ENCODE measurements at places on chromosomes 1 and 21. TPM values are rescaled to one million over a fixed set of nuclear protein-coding genes. Genes with fewer than 3 reads are reported as not detected.

GRCh38 chr1:204578867-204579664 is 62.9 kb downstream of the MDM4 start:
- peak overlapping the region; percentile 88 for H3K27ac ChIP-seq
- peak; percentile 49 for DNase-seq
- peaks cover 12% of the 10 kb centered on the region for H3K36me3 ChIP-seq
- H3K4me1 ChIP-seq = peaks cover 24% of the 10 kb centered on the region

DNA sequence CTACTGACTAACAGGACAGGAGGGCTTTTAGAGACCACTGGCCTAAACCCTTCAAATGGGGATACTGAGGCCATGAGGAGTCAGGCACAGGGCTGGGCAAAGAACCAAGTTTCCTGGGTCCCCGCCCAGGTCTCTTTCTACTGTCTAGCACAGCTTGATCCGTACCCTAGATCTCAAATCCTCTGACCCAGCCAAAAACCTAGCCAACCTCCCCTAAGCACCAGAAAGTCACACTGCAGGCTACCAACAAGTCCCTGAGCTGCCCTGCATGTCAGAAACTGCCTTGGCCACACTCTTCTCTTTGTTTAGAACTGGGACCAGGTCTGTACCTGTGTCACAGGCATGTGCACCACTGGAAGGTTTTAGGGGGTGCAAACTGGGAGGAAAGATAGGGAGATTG is 33.6 kb downstream of the AHDC1 start:
- no peaks in the 10 kb centered on the region for H3K27me3 ChIP-seq
- peaks cover 25% of the 10 kb centered on the region for H3K4me1 ChIP-seq
- no peaks in the 10 kb centered on the region for H3K36me3 ChIP-seq
- H3K27ac ChIP-seq = no peak overlapping the region
- DNase-seq = no peak

DNA sequence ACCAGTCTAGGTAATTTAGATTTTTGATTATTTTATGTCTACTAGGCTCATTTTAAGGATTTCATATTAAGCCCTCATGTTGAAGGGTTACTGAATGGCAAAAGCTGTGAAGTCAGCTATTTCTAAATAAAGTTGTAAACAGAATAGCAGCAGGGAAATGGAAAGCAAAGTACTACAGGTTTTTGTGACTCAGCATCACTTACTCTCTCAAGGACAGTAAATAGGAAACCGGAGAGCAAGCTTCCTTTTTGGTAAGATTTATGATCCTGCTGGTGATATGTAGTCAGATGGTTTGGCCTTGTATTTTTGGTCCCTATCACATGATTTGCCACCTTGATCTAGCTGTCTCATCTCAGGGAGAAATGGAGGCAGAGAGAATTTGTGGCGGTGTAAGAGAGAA is 226.0 kb downstream of the RPS6KC1 start:
- no peak overlapping the region for H3K4me3 ChIP-seq
- no peak overlapping the region for H3K27ac ChIP-seq
- no peaks in the 10 kb centered on the region for H3K4me1 ChIP-seq
- DNase-seq = no peak
- H3K36me3 ChIP-seq = peaks cover 19% of the 10 kb centered on the region
- H3K27me3 ChIP-seq = no peaks in the 10 kb centered on the region

UQCRH gene
- 391 TPM for total RNA-seq

TFF2 gene
- not detected for total RNA-seq

GRCh38 chr1:234561319-234561718 is 48.7 kb downstream of the IRF2BP2 start:
- no peak for DNase-seq
- peaks cover 3% of the 10 kb centered on the region for H3K4me1 ChIP-seq
- H3K36me3 ChIP-seq = no peaks in the 10 kb centered on the region
- H3K27me3 ChIP-seq = no peaks in the 10 kb centered on the region

- H3K4me3 ChIP-seq = no peak overlapping the region
- no peaks in the 10 kb centered on the region for H3K4me1 ChIP-seq
- H3K36me3 ChIP-seq = peaks cover 7% of the 10 kb centered on the region
- no peak overlapping the region for H3K27ac ChIP-seq
- no peak for DNase-seq
These were observed 389.8 kb downstream of the VAV3 start for GRCh38 chr1:107575226-107575625.

TMIGD3 gene
- total RNA-seq = not detected

TMPRSS15 gene
- not detected for total RNA-seq

GRCh38 chr1:145871994-145872924 is 13.4 kb upstream of the PIAS3 start:
- H3K4me3 ChIP-seq = peak overlapping the region; percentile 75
- H3K27me3 ChIP-seq = peaks cover 8% of the 10 kb centered on the region
- DNase-seq = peak; percentile 47
- no peaks in the 10 kb centered on the region for H3K36me3 ChIP-seq
- H3K27ac ChIP-seq = peak overlapping the region; percentile 27

GRCh38 chr1:227958617-227959324 is 11.0 kb upstream of the WNT9A start:
- no peaks in the 10 kb centered on the region for H3K36me3 ChIP-seq
- no peaks in the 10 kb centered on the region for H3K4me1 ChIP-seq
- H3K4me3 ChIP-seq = no peak overlapping the region
- H3K27ac ChIP-seq = no peak overlapping the region
- DNase-seq = no peak

DNA sequence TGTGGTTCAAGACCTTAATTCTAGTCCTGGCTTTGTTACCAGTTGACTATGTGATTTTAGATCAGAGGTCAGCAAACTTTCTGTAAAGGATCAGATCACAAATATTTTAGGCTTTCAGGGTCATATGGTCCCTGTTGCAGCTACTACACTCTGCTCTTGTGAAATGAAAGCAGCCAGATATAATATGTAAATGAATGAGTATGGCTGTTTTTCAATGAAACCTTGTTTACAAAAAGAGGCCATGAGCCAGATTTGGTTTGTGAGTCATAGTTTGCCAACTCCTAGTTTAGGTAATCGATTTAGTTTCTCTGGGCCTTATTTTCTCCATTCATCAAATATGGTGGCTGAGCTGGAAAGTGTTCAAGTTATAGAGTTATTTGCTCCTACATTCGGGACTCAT is 346.7 kb downstream of the NUF2 start:
- H3K27me3 ChIP-seq = peaks cover 1% of the 10 kb centered on the region
- H3K36me3 ChIP-seq = no peaks in the 10 kb centered on the region
- H3K4me3 ChIP-seq = no peak overlapping the region
- H3K4me1 ChIP-seq = no peaks in the 10 kb centered on the region
- no peak for DNase-seq

DNA sequence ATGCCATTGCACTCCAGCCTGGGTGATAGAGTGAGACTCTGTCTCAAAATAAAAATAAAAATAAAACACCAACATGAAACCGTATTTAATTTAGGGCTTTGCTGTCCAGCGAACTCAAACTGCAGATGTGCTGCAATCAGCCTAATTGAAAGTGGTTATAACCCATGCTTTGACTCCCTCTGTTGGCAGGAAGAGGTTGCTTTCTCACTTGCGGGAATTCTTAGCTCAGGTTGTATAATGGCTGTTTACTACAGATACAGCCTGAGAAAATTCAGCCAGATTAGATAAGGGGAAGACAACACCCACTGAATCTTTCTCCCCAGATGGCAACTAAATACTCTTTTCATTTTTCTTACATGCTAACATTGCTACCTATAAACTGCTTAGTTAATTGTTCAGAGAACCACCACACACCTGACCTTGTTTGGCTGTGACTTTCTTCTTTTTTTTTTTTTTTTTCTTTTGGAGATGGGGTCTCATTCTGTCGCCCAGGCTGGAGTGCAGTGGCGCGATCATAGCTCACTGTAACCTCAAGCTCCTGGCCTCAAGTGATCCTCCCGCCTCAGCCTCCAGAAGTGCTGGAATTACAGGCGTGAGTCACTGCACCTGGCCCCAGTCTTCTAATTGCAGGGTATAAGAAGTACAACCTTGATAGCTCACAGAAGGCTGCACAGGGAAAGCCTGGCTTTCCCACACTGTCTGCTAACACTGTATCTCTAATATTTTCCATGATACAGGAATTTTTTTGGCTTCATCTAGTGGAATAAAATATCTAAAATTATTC is 34.6 kb downstream of the DNTTIP2 start:
- H3K27me3 ChIP-seq = peaks cover 1% of the 10 kb centered on the region
- DNase-seq = peak; percentile 51
- no peak overlapping the region for H3K4me3 ChIP-seq
- peaks cover 13% of the 10 kb centered on the region for H3K4me1 ChIP-seq
- peak overlapping the region; percentile 10 for H3K27ac ChIP-seq

GRCh38 chr1:204073837-204074273 is 940 bp downstream of the SOX13 start:
- H3K36me3 ChIP-seq = no peaks in the 10 kb centered on the region
- H3K27ac ChIP-seq = no peak overlapping the region
- peak overlapping the region; percentile 65 for H3K4me3 ChIP-seq
- peaks cover 13% of the 10 kb centered on the region for H3K4me1 ChIP-seq

ADORA1 gene
- total RNA-seq = not detected

AZIN2 gene
- 2.5 TPM for total RNA-seq

- H3K27me3 ChIP-seq = no peaks in the 10 kb centered on the region
- DNase-seq = no peak
- H3K4me3 ChIP-seq = peak within 1 kb of the TSS; percentile 50
- peaks cover 46% of the 10 kb centered on the region for H3K4me1 ChIP-seq
- peaks cover 10% of the 10 kb centered on the region for H3K36me3 ChIP-seq
- peak within 1 kb of the TSS; percentile 95 for H3K27ac ChIP-seq
These were observed at the start of gene FAM167B for GRCh38 chr1:32246888-32247273. Gene FAM167B, plus strand, starts transcription at chr1:32247222. Its CDS starts 200 bp downstream, at chr1:32247422.

TRAF3IP3 gene
- total RNA-seq = 194 TPM

SH2D1B gene
- not detected for total RNA-seq

DNA sequence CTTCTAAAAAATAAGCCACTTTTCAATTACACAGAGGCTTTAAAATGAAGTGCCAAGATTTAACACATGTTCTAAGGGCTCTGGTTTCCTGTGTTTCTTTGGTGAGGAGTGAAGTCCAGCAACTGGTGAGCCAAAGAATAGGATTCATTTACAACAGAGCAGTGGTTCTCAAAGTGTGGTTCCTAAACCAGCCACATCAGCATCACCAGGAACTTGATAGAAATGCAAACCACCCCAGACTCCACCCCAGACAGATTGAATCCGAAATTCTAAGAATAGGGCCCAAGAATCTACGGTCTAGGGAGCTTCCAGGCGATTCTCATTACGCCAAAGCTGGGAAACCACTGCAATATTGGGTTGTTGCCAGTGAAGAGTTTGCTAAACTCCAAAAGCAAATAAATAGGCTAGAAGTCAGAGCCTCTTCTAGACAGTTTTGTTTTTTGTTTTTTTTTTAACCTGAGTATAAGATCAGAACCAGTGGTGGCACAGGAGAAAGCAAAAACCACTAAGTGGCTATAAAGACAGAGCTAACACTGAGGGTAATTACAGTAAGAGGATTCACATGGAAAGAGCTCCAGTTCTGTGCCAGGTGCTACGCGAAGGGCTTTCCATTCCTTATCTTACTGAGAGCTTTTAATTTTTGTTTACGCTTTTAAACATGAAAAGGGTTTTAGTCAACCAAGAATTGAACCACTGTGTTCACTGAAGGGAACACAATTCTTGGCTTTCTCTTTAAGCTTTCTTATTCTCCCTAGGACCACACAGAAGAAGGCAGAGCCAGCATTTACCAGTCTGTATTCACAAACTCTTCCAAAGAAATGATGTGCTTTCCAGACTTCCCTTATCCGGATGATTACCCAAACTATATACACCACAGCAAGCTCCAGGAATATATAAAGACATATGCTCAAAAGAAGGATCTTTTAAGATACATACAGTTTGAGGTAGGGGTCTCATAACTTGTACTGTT is 42.4 kb upstream of the FMO2 start:
- H3K4me1 ChIP-seq = no peaks in the 10 kb centered on the region
- H3K36me3 ChIP-seq = no peaks in the 10 kb centered on the region
- no peak for DNase-seq
- peaks cover 6% of the 10 kb centered on the region for H3K27me3 ChIP-seq
- no peak overlapping the region for H3K4me3 ChIP-seq

BCAN gene
- total RNA-seq = not detected

DNA sequence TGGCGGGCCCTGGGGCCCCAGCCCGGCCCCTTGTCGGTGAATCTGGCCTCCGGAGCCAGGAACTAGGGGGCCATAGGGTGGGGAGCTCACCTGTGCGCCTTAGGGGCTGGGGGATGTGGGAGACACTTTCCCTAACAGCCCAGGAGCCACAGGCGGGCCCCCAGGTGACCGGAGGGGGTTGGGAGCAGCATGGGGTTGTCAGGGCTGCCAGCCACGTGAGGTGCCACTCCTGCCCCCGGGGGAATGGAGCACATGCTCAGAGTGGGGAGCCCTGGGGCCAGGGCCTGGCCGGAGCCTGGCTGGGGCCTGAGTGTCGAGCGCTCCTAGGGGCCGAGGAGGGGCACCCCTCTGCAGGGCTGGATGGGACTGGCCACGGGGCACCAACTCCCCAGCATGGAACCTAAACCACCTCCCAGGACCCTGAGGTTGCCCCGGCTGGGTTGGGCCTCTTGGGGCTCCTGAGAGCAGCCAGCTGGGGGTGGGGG is 19.9 kb downstream of the PRXL2B start:
- no peak overlapping the region for H3K27ac ChIP-seq
- no peaks in the 10 kb centered on the region for H3K36me3 ChIP-seq
- no peaks in the 10 kb centered on the region for H3K4me1 ChIP-seq
- no peak overlapping the region for H3K4me3 ChIP-seq
- H3K27me3 ChIP-seq = no peaks in the 10 kb centered on the region

DNA sequence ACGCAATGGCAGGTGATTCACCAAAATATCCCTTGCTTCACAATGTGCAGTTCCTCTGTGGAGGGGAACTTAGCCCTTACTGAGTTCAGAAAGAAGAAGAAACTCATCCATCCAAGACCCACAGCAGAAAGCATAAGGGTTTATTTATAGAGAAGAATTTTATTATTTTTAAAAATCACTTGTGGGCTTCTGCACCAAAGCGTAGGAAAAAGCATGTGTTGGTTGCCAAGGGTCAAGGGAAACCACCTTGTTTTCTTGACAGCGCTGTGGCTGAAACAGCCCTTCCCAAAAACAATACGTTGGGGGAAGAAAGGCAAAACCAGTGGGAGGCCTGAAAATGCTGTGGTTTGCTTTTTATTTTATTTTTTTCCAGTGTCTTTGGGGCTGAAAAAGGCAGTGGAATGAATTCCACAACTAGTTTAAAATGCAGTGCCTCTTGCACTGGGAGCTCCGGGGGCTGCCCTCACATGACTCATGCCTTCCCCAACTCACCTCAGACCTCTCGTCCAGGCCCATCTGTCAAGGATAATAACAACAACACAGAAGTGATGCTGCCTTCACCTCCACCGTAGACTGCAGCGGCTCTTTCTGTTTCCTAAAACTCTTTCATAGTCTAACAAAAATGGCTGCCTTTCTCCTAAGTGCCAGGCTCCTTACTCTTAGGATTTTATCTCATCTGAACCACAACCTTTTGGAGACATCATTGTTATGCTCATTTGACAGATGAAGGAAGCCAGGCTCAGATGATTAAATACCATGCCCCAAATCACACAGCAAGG is 224.2 kb upstream of the JUN start:
- peak; percentile 73 for DNase-seq
- H3K27me3 ChIP-seq = no peaks in the 10 kb centered on the region
- H3K4me3 ChIP-seq = no peak overlapping the region
- H3K36me3 ChIP-seq = no peaks in the 10 kb centered on the region
- peaks cover 52% of the 10 kb centered on the region for H3K4me1 ChIP-seq

DNA sequence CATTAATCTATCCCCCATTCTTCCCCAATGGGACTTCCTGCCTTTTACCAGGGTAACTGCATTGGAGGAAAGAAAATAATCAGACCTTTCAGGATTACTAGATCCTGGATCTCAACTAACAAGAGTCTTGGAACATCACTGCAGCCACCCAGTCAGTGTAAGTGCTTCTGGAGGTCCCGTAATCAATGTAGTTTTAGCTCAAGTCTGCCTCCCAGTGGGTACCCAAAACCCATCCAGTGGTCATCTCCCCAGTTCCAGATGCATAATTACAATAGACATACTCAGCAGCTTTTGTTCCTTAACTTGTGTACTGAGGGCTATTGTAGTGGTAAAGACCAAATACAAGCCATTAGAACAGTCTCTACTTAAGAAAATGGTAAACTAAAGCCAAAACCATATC is 319.1 kb downstream of the GPATCH2 start:
- H3K4me1 ChIP-seq = no peaks in the 10 kb centered on the region
- H3K36me3 ChIP-seq = no peaks in the 10 kb centered on the region
- no peak for DNase-seq

All from activated CD8-positive, alpha-beta T cell treated with anti-CD3 and anti-CD28 coated beads for 36 hours (primary cell).